ENCODE measurements at places on chromosomes 12 and 14. TPM values are rescaled to one million over a fixed set of nuclear protein-coding genes. Genes with fewer than 3 reads are reported as not detected.

Gene NTF3
- total RNA-seq = not detected

Gene GARIN6
- not detected for total RNA-seq

Gene ESRRB
- total RNA-seq = 0.71 TPM

Gene A2M
- not detected for total RNA-seq

Gene OASL
- 28.3 TPM for total RNA-seq

- DNase-seq = peak; percentile 15
Measured at GRCh38 chr14:106790189-106791036, 1264.0 kb downstream of the TMEM121 start.

- DNase-seq = no peak
Measured at GRCh38 chr12:25745281-25745680, 192.2 kb upstream of the LMNTD1 start.

DNA sequence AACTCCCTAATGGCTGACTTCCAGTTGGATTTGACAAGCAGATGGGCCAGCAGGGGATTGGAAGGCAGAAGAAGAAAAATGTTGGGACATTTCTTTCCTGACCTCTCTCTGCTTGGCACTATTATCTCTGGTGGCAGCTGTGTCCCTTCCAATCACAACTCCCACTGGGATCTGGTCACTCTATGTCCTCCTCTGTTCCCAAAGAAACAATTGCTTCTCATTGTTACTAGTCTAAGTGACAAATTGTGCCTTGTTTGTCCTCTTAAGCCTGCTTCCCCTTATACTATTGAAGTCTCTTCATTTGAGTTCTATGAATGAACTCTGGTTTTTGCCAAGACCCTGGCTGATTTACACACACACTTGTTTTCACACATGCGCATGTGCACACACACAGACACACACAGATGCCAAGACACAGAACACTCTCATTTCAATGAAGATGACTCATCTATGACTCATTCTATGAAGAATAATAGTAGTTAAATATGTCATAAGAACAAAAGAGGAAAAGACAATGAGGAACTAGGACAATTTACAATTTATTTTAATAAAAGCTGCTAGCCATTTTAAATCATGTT lies 83.0 kb upstream of the FAR2 start:
- no peak for DNase-seq

DNA sequence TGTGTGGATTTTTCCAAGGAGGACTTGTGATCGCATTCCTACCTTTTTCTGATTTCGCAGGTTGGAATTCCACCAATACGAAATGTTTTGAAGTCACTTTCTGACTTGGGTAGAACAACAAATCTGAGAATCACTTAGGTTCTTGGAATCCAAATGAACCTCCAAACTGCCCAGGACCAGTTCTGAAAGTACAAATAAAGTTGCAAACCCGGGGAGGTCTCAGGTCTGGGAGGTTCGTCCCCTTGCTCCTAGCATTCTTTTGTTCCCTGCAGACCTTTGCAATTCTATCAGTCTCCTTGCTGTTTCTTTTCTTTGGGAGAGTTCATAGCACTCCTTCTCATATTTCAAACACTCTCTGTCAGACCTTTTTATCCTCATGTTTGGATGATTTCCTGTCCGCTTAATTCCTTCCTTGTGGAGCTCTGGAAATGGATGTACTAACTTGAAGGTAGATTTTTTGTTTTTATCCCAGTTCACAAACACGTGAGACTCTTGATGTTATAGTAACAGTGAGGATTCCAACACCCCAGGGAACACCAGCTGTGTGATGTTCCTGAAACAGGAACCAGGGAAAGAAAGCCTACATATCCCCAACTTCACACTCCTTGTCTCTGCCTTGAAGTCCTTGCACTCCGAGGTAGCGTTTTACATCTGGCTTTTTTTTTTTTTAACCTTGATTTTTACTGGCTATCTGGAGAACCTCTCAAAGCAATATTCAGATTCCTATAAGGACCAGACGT lies 70.6 kb downstream of the TMEM132C start:
- no peak for DNase-seq

GRCh38 chr12:65084579-65084978 lies 36.5 kb downstream of the WIF1 start:
- no peak for DNase-seq

DNA sequence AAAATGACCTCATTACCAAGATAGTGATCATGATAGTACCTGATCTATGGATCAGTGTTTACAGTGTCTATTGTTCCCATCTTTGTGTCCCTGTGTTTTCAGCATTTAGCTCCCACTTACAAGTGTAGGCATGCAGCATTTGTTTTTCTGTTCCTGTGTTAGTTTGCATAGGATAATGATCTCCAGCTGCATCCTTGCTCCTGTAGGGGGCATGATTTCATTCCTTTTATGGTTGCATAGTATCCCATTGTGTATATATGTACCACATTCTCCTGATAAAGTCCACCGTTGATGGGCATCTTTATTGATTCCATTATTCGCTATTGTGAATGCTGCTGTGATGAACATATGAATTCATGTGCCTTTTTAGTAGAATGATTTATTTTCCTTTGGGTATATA lies 215.4 kb upstream of the NAV3 start:
- no peak for DNase-seq

- no peak for DNase-seq
Measured at GRCh38 chr14:24399999-24400718, 1.4 kb downstream of the NYNRIN start.

DNA sequence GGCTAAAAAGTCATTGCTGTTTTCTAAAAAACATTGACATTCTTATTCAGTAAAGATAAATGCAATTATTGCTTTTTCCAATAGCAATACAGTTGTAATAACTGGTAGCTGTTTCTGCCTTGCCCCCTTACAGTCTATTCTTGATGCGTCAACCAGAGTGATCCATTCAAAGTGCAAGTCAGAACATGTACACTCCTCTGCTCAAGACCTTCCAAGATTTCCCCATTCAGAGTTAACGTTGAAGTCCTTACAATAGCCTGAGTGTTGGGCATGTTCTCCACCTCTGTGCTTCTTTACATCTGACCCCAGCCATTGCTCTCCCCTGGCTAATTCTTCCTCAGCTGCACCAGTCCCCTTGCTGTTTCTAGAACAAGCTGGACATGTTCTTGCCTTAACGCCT lies 24.3 kb downstream of the VRK1 start:
- DNase-seq = no peak

DNA sequence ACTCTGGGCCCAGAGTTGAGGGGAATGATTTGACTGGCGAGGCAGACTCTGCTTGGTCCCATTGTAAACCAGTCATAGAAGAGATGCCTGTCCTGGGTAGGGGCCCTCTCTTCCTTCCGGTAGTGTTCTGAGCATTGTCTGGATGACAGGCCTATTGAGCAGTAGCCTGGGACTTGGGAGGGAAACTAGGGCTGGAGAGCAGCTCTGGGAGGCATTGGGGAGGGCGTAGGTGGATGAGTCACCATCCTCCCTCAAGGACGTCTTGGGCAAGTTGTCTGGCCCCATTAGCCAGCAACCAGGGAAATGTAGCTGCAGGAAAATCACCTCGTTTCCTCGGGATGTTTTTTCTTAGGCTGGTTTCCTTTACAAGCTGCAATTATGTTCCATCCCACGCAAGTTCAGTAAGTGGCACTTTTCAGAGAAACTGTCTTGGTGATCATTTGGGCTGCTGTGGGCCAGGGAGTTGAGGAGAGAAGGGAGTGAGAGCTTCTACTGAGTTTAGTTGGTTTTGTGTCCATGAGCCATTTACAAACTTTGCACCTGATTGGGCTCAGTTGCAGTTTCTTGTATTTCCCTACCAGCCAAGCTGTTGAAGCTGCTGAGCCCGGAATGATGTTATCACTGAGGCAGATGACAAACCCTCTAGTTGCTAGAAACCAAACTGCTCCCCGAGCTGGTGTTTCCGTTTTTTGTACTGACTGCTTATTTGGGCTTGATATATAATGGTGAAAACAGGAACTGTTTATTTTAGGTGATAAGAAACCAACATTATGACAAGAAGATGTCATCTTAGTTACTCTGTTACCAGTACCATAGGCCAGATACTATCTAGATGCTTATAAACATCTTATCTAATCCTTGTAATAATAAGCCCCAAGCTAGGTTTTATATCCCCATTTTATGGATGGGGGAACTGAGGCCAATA lies 147.6 kb downstream of the CHST11 start:
- DNase-seq = peak; percentile 86

- DNase-seq = no peak
Measured at GRCh38 chr12:52861511-52861910, 12.7 kb upstream of the KRT78 start.

GRCh38 chr14:74978416-74978947 lies 23.1 kb upstream of the PGF start:
- no peak for DNase-seq

DNA sequence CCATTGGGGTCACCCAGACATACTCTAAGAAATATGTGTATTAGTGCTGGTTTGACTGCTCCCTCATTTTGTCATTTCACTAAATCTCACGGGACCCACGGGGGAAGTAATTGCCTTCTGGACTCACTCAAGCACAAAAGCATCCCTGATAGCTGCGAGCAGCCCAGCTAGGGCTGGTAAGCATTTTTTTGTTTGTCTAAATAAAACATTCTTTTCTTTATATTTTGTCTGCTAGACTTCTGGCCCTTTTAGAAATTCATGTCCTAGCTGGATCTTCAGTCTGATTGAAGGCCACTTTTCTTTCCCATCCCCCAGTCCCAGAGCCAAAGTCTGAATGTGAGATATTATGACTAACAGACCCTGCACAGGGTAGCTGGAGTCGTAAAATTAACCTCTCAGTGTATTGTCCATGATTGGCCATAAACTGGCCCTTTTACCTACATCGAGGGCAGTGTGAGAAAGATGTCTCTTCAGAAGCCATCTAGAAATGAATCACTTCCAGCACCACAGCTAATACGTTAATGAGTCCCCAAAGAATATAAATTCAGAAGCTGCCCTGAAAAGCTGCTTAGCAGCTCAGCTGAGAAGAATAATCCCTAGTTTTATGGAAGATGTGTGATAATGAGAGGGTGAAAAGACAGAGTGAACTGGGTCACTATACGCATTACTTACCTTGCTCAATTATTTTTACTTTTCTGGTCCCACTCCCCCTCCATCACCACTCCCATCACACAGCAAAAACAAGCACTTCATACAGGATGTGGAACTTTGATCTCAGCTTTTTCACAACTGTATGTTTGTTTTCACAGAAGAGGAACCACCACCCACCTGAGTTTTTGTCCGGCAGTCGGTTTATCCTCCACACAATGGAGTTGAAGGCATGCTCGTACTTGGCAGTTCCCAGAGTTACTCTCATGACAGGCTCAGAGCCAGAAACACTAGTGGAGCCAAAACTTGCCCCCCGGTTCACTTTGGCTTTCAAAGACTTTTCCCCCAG lies 55.6 kb upstream of the GTF2A1 start:
- DNase-seq = no peak

- DNase-seq = no peak
Measured at GRCh38 chr14:40188006-40188405, 755.8 kb upstream of the FBXO33 start.

DNA sequence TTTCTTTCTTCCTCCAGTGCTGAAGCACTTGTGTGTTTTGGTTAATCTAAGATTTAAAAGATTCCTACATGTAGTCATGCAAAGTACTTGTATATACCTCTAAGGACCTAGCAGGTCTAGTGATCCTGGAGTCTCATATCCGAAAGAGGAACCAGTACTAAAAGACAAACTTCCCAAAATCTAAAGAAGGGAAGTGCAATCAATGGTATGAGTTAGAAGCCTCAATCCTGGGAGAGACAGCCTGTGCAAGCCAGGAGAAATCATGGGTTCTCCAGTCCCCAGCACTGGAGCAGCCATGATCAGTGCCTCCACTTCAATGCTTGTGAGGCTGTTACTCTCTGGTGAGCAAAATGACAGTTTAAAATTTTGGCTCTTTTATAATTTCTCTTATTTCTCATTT lies 277.4 kb downstream of the DAD1 start:
- no peak for DNase-seq

GRCh38 chr12:2276288-2277033 lies 223.7 kb downstream of the CACNA1C start:
- DNase-seq = no peak

- DNase-seq = no peak
Measured at GRCh38 chr14:90508536-90509254, 111.9 kb downstream of the CALM1 start.

DNA sequence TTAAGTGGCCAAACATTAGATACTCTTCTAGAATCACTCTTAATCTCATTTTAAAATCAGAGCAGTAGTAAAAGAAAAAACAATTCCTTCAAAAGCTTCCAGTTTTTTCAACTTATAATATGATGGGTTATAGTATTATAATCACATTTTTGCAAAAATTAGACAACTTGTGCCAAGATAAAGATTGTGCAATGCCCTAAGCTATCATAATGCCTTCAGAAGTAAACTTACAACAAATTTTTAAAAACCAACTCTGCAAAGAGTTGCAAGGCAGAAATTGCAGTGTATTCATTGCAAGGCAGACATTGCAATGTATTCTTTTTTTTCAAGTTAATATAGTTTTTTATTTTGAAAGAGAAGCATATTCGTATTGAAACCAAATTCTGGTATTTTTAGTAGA lies 47.2 kb upstream of the KITLG start:
- no peak for DNase-seq

DNA sequence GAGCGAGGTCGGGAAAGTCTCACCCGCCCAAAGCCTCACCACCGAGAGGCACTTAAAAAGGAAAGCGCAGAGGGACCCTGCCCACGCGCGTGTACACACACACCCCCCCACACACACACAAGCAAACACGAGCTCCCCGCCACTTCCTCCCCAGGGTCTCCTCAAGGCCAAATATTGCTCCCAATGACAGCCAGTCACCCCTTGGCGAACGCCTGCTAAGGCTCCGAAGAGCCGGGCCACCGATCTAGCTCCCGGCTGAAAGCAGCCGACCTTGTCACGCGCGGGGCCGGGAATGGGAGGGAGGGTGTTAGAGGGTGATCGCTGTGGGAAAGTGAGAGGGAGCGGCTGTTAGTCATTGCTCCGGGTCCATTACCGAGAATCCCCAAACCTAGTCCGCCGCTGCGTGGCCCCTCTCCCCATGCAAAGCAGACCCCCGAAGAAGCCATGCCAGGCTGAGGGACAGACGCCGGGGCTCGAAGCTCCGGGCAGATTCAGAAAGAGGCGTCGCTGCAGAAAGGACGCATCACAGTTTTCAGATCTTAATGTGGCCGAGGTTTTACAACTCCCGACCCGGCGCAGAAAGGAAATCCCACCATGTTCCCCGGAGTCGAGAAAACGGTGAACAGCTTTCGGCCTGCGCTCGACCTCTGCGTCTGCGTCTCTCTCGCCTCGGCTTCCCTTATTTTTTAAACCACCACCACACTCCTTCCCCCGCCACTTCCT lies 2.6 kb downstream of the BMP4 start:
- peak; percentile 44 for DNase-seq

DNA sequence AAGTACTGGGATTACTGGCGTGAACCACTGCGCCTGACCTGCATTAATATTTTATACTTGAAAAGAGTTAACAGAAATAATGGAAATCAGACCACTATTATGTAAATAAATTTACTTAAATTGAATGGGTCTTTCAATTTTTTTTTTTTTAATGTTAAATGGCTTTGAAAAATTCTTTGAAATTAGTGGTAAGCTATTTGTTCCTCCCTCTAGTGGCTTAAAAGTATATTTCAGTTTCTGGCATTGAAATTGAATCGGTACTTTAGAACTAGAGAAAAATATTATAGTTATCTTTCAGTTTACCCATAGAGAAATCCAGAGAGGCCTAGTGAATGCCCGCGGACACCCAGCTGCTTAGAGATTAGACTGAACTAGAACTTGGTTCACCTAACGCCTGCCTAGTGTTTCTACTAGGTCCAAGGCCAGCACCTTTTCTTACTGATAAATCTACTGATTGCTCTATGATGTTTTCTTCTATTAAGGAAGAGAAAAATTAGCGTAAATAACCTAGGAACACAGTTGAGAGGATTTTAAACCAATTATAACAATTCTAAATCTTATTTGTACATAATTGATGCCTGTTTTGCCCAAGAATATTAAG lies 106.5 kb downstream of the EML1 start:
- DNase-seq = no peak

- no peak for DNase-seq
Measured at GRCh38 chr14:50312734-50313054, 570 bp downstream of the DMAC2L start.

Measured in Caki2 (cell line).